ENCODE measurements at places on chromosomes 13 and 19.

- DNase-seq, result peak; percentile 46
These were observed 7.1 kb upstream of the NFIC start for GRCh38 chr19:3359015-3359918.

- no peak for DNase-seq
These were observed 11.8 kb upstream of the FBN3 start for GRCh38 chr19:8161135-8161646.

DNA sequence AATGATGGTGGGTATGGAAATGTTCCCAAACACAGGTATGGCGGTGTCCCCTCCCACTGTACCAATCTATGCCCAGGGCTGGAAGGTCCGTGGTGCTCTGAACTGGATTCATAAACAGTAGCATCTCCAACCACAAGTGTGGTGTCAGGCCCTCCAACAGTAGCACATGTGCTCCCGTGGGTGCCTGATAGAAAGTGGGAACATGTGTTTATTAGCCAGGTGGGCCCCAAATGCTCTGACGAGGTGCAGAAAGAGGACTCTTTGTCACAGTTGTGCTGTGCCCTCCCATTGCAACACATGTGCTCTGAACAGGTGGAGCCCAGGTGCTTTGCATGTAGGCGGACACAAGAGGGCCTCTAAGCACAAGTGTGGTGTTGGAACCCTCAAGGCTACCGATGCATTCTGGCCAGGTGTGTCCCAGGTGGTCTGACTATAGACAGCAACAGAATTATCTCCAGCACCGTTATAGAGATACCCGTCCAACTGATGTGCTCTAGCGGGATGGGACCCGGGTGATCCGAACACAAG, 75.4 kb upstream of the ZNF30 start:
- no peak for DNase-seq

- no peak for DNase-seq
These were observed 4.7 kb upstream of the GJB2 start for GRCh38 chr13:20197361-20197834.

DNA sequence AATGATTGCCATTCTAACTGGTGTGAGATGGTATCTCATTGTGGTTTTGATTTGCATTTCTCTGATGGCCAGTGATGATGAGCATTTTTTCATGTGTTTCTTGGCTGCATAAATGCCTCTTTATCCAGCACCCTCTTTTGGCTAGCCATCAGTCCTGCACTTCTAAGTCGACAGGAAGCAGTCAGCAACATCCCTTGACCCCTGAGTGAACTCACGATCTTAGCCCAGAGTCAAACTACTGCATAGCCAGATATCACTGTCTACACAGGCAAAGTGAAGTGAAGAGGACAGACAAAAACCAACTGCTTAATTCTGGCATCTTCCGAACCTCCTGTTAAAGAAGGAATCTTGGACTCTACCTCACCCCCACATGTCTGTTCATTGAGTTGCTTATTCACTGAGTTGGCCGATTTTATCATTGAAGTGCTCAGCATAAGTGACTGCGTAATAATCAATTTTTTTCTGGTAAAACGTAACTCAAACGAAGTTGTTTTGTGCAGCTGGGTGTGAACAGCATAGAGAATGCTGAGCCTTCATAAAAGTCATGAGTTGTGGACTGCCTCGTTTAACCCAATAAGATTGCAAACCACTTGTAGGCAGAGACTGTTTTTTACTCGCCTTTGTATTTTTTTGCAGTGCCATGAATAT, 304.2 kb downstream of the COG6 start:
- no peak for DNase-seq

DNA sequence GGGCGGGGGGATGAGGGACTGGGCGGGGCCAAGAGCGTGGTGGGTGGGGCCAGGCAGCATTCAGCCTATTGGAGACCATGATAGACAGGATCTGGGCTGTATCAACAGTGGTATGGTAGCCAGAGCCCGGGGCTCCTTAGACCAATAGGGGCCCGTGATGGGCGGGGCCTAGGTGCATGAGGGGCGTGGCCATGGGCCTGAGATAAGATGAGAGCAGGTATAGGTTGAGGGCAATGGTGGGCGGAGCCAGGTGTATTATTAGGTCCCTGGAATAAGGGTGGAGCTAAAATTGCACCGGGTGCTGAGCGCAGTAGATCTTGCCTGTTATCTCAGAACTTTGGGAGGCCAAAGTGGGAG, 5.3 kb downstream of the ABCA7 start:
- DNase-seq, result no peak

GRCh38 chr13:72953391-72953965, 105.3 kb upstream of the KLF5 start:
- no peak for DNase-seq

DNA sequence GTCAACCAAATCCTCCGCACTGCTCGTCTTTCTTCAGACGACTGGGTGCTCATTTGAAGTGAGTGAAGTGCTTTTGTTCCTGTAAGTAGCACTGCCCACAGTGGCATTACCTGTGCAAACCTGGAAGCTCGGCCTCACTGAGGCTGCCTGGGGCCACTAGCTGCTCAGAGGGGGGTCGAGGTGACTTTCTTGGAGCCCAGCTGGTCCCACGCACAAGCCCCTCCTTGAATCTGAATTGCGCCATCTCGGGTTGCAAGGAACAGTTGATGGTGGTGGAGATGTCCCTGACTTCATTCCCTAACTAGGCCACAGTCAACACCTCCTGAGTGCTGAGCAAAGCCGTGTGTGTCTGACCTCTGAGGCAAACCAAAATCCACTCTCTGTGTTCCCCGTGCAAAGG, 79.3 kb upstream of the GPR183 start:
- DNase-seq, result no peak

GRCh38 chr19:3057275-3057714, 5.0 kb downstream of the TLE5 start:
- DNase-seq, result no peak

GRCh38 chr19:11421371-11422098, 2.4 kb upstream of the RGL3 start:
- no peak for DNase-seq

DNA sequence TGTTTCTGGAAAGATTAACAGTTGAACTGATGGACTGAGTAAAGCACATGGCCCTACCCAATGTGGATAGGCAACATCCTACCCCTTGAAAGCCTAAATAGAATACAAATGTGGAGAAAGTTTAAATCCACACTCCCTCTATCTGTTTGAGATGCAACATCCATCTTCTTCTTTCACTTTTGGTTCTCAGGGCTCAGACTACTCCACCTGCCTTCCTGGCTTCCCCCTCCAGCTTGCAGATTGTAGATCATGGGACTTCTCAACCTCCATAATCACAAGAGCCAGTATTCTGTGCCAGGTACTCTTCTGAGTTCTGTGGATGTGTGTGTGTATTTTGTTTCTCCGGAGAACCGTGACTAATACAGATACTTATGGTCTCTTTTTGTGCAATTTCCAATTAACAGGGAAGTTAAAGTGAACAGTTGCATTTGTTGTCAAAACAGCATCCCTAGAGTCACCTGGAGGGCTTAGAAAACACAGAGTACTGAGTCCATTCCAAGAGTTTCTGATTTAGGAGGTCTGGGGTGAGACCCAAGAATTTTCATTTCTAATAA, 590.3 kb upstream of the MIR17HG start:
- DNase-seq, result no peak

DNA sequence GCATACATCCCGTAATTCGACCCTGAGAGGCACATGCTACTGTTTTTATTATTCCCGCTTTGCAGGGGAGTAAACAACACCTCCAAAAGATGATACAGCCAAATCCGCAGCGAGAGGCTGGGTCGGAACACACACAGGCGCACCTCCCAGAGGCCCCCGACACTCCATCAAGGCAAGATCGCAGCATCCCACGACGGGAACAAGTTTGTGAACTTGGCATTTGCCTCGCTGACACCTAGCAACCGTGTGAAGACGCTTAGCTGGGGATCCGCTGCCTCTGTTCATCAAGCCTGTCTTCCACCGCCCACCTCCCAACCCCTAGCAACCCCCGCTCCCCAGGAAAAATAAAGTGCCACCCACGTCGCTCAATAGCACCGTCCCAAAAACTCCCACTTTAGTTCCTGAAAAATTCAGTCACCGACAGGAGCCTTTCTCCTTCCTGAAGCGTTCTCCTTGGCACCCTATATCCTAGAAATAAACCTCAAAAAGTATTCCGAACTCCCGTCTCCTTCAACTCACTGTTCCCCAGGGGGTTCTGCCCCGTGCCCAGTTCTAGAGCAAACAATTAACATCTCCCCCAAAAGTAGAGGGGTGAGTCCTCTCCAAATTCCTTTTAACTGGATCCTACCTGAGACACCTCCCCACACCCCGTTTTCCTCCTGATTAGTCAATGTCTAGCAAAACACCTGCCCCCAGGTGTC, 1.7 kb downstream of the GNG7 start:
- DNase-seq, result no peak

DNA sequence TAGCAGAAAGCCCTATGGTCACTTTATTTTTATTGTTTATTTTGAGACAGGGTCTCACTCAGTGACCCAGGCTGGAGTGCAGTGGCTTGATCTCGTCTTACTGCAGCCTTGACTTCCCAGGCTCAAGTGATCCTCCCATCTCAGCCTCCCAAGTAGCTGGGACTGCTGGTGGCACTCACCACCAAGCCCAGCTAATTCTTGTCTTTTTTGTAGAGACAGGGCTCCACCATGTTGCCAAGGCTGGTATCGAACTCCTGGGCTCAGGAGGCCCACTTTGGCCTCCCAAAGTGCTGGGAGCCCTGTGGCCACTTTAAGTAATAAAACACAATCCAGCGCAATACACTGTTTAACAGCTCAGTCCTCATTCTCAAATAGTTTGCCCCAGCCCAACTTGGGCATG, 69.3 kb downstream of the NUFIP1 start:
- DNase-seq, result no peak

- DNase-seq, result no peak
These were observed 128.9 kb upstream of the KLHL1 start for GRCh38 chr13:70237131-70237530.

DNA sequence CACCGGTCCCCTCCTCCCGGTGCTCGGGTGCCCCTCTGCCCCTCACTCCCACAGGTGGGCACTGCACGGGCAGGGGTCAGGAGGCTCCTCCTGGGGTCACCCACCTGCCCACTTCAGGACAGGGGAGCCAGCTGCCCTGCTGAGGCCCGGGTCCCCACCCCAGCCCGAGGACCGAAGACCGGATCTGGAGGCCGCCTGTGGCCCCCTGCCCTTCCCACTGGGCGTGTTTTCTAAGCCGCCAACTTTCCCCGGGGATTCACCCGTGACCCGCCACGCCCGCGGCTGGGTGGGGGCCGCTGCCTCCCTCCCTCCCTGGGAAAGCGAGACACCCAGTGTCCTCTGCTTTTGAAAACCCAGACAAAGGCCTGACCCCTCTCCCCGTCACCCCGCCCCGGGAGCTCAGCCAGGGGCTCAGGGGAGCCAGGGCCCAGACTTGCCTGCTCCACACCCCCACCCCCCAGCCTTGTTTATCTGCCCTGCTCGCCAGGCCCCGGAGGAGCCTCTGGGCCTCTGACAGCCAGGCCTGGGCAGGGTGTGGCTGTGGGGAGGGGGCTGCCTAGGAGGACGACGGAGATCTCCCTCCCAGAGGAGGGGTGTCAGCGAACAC, 1.3 kb downstream of the PALM start:
- no peak for DNase-seq

GRCh38 chr13:28420704-28421103, 74.2 kb downstream of the FLT1 start:
- no peak for DNase-seq

DNA sequence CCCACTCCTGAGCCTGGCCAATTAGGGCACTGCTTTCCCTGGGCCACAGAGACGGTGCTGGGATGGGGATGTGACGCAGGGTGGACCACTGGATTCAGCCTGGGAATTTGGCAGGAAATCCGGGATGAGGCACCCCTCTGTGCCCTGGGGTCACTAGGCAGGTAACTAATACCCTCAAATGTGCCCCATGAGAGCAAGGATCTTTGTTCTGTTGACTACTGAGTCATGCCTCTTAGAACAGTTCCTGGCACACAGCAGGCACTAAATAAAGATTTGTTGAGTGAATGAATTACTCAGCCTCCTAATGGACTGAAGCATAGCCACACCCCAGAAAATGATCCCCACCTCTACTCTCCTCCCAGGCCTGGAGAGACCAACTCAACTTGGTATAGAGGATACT, 15.9 kb downstream of the OPA3 start:
- no peak for DNase-seq

GRCh38 chr13:94928127-94928775, 215.9 kb upstream of the SOX21 start:
- no peak for DNase-seq

- no peak for DNase-seq
These were observed 191.4 kb downstream of the POSTN start for GRCh38 chr13:37407156-37407555.

DNA sequence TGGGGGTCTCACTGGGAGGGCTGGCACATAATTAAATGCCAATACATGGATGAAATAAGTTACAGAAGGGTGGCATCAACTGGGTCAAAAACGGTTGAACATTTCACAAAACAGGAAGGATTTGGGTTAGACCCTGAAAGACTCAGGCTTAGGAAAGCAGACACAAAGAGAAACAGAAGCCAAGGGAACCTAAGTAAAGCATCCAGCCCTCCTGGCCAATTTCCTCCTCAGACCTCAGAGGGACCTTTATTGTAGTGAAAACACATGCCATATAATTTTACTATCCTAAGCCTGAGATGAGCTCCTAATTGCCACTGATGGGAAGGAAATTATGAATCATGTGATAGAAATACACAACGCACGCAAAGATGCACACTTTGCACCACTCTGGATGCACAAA, 12.1 kb upstream of the CEACAM3 start:
- no peak for DNase-seq

DNA sequence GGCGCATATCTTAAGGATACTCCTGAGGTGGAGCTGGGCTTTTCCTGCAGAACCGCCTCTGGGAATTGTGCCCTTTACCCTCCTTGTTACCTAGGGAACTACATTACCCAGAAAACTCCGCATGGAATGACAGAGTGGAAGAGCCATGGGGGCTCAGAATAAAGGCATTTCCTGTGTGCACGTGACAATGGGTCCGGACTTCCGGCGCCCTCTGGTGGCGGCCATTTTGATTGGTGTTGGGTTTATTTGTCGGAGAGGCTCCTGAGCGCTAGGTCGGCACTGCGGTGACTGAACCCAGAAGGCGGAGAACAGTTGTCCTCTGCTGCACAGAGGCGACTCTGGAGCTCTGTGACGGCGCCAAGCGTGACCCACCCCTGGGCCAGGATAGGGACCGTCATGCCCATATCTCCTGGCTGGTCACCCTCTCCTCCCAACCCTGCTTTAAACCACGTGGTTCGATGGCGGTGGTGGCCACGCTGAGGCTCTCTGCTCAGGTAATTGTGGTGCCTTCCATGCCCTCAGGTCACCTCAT, at the start of gene ZNF587B:
Gene ZNF587B (plus strand): TSS at position 229 of the 532 bp plus-strand sequence. CDS start 230 bp downstream, at position 459.
- DNase-seq, result no peak

DNA sequence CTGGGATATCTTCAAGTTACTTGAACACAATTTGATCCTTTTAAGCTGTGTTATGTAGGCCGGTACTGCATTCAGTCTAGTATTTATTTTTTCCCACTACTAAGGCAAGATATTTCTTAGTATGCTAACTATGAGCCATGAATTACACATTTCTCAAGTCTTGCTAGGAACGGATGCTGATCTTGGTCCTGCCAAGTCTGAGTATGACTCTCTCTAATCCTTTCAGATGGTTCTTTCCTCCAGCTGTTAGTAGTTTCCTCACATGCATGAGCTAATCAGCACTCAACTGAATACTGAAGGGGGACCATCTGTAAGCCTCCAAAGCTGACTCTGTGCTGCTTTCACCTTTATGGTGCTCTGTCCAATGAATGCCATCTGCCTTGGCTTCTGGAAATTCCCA, 460.3 kb downstream of the KCTD12 start:
- no peak for DNase-seq
